ENCODE measurements at places on chromosomes 16 and 17.

- DNase-seq: no peak
Observed at GRCh38 chr17:81939881-81940385, 2.8 kb upstream of the PYCR1 start.

- DNase-seq: no peak
Observed at GRCh38 chr16:11073407-11073999, 129.1 kb downstream of the CLEC16A start.

DNA sequence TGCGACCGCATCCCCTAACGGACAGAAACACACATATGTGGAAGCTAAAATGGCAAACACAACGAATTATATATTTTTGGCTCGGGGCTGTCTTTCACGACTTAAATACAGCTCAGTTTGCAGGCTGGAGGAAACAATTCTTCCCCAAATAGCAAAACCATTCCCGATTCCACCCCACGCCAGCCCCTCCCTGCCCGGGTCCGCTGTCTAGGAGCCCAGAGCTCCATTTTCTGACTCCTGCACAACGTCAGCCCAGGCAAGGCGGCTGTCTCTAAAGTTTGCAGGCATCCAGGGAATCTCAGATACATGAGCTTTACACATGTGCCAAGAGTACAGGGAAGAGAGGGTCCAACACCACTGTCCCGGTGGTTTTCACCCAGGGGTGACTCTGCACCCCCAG is 110.5 kb downstream of the ADCY9 start:
- no peak for DNase-seq

GRCh38 chr16:64416216-64417005 is 705.5 kb downstream of the CDH11 start:
- peak; percentile 8 for DNase-seq

DNA sequence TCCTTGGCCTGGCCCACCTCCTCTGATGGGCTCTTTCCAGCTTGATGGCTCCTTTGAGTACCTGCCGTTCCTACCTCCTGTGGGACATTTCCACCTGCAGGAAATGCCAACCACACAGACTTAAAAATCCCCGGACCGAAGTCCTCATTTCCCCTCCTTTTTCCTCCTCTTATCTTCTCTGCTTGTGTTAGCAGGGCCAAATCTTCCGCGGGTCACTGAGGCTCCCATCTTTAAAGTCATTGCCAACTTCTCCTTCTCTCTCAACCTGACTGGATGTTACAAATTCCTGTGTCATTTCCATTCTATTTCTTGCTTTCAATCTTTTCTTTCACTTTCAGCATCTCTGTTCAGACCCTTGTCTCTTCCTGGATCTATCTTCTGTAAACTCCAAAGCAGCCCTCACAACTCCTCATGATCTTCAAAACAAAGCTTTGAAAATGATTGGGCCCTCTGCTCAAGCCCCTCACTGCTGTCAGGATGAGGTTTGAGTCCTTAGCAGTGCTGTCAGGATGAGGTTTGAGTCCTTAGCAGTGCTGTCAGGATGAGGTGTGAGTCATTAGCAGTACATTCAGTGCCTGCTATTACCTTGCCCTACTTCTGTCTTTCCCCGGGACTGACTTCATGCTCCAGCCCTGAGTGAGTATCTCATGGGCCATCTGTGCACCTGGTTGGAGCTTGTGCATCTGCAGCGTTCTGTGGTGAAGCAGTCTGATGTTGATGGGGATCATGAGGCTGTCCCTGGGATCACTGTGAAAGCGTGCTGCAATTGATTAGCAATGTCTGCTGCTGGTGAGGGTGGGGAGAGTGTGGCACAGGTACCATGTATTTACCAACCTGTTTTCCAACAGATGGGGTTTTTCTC is 100.1 kb downstream of the IRF8 start:
- no peak for DNase-seq

DNA sequence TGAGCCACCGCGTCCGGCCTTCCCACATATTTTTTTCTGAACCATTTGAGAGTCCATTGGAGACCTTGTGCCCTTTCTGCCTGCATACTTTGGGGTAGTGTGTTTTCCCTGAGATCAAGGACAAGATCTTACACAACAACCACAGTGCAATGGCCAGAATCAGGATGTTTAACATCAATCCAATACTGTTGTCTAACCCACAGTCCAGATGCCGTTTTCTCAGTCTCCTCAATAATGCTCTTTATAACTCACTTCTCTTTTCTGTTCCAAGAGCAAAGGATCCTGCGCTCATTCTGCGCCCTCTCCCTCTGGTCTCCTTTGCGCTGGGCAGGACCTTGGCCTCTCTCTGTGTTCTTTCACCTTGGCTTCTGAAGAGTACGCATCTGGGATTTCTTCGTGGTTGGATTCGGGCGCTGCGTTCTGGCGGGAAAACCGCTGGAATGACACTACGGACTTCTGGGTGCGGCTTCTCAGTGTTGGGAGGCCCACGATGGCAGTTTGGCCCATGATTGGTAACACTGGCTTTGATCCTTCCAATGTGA is 16.6 kb downstream of the CBX4 start:
- DNase-seq: no peak

DNA sequence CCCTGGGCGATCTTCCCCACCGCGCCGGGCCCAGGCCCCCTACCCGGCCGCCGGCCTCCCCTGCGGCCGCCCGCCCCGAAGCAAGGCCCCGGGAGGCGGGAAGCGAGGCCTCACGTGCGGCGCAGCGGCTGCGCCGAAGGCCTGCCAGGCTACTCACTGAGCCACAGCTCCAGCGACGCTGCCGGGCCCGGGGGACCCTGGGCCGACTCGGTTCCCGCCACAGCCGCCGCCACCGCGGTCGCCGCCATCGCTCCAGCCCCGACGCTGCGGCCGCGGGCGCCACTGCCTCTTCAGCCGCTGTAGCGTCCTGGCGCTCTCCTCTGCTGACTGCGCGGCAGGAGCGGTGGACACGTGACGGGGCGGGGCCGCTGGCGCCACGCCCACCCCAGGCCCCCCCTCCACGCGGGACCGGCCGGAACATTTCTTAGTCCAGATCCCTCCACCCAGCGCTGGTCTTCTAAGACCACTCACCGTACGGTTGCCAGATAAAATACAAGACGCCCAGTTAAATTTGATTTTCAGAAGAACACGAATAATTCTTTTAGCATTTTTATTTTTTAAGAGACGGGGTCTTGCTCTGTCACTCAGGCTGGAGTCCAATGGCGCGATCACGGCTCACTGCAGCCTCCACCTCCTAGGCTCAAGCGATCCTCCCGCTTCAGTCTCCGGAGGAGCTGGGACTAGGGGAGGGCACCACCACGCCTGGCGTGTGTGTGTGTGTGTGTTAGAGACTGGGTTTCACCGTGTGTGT is at the start of gene GGA2:
TSS of gene GGA2 (minus strand) at position 331 of the 751 bp plus-strand sequence. CDS start at position 248, 83 bp downstream.
- peak; percentile 50 for DNase-seq

- no peak for DNase-seq
Observed at GRCh38 chr16:29014561-29015069, 29.8 kb downstream of the LAT start.

GRCh38 chr17:48541577-48542113 is 3.3 kb downstream of the HOXB2 start:
- peak; percentile 48 for DNase-seq

- no peak for DNase-seq
Observed at GRCh38 chr16:4778050-4778392, 10.1 kb downstream of the SEPTIN12 start.

DNA sequence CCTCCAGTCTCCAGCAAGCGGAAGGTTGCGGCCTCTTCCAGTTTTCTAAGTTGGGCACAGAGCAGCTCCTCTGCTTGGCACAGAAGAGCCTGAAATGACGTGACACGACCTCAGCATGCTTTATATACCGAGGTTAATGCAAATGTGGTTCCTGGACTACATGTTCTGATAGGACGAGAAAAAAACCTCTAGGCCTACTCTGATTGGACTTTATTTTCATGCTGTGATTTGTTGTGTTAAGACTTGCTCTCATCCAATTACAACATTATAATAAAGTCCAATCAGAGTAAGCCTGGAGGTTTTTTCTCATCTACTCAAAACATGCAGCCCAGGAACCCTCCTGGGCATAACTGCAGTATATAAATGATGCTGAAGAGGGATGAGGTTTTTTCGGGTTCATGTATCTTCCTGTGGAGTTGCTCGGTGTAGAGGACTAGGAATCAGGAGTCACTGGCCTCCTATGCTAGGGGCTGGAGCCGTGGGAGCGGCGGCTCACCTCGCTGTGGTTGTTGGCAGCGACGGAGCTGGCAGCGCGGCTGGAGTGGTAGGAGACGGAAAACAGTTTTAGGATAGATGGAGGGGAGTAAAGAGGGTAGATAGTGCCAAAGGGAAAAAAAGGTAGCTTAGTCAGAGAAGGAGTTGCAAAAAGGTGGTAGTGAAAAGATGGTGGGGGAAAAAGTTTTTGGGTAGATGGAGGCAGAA is 878.0 kb downstream of the KCNJ18 start:
- DNase-seq: no peak

DNA sequence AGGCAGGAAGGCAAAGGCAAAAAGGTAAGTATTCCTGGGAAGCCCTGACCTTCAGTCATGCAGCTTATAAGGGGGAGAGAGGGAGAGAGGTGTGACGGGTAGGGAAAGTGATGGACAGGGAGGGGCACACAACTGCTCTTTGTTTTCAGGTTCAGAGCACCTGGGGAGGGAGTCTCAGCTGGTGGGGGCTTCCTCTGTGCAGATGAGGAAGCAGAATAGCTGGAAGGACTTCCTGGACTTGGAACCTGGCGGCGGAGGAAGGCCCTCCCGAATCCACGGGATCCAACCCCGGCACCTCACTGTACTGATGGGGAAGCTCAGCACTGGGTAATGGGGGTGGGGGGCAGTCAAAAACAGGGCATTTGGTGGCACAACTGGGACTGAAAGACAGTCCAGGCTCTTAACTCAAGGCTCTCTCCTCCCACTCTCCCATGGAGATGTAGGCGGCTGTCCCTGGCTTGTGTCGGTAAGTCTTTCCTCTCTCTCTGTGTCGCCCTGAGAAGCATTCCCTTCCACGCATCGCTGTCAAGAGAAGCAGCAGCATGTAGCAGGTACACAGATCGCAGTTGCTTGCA is 11.9 kb upstream of the PITPNM3 start:
- DNase-seq: no peak

GRCh38 chr17:44315760-44316731 is 7.6 kb downstream of the RUNDC3A start:
- DNase-seq: no peak

DNA sequence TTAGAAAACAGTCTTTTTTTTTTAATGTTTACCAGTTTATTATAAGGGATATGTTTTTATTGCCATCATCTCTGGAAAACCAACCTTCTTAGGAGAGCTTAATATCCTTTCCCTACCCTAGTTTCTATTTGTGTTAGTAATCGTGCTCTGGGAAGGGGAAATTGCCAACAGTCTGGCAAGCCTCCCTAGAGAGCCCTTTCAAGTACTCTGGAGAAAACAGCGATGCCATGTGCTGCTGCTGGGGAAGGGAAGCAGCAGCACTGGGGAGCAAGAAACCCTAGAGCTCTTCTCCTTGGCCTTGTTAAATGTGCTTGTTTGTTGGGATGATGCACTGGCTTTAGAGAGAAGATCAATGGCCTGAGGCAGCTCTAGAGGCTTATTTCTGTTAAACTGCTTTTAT is 10.3 kb downstream of the RETREG3 start:
- DNase-seq: no peak

DNA sequence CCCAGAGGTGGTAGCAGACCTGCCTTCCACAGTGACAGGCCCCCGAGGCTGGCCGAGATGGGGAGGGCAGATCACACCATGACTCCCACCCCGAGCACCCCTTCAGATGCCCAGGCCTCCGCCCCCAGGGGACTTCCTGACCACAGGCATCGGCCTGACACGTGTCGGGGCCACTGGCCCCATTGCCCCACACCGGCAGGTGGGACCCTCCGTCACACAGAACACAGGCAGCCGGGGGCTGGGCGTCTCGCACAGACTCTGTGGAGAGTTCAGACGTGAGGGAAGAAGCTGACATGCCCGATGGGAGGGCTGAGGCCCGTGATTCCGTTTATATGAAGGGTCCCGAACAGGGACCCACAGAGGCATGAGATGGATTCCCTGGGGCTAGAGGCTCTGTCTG is 51.3 kb upstream of the GNG13 start:
- no peak for DNase-seq

- no peak for DNase-seq
Observed at GRCh38 chr17:77106874-77107358, 33.9 kb upstream of the SEC14L1 start.

- DNase-seq: no peak
Observed at GRCh38 chr16:58563235-58563634, 47.9 kb downstream of the SETD6 start.

DNA sequence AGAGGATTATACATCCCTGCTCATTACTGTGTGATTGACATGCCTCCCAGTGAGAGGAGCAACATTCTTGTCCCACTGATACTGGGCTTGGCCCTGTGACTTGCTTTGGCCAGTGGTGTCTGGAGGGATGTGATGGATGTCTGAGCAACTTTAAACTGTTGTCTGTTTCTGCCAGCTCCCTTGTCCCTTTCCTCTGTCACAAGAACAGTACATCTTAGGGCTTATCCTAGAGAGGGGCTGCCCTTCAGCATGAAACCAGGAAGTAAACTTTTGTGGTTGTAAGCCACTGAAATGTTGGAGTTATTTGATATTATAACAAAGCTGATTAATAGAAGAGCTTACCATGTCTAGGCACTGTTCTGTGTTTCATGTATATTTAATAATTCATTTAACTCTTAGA is 82.9 kb upstream of the GPRC5B start:
- no peak for DNase-seq

DNA sequence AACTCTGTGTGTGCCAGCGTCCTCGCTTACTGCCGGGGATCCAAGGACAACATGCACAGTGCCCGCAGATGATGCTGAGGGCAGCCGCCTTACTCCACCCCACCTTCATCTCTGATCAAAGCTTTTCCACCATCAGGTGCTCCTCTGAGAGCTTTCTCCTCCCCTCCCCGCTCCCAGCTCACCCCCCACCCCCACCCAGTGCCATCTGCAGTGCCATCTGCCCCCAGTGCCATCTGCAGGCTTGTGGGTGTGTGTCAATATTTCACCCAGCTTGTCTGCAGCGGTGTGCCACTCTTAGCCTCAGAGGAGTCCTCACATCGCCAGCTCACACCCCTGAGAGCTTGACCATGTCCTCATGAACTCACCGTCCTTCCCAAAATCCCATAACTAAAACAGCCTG is 98.2 kb upstream of the NOL11 start:
- no peak for DNase-seq

DNA sequence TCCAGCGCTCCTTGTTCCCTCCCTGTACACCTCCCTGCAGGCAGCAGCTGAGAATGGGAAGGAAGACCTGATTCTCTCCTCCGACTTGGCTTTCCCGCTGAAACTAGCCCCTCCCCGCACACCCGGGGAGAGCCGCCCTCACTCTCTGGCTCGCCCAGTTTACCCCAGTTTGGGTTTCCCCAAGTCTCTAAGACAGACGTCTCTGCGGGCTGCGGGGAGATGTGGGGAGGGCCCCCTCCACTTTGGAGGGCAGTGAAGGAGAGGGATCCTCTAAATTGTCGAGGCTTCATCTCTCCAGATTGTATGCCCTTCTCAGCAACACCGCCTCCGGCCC is 797 bp downstream of the GRB7 start:
- peak; percentile 62 for DNase-seq
